Osteoblast (primary cell): ENCODE measurements at places on chromosomes 13 and 19.

DNA sequence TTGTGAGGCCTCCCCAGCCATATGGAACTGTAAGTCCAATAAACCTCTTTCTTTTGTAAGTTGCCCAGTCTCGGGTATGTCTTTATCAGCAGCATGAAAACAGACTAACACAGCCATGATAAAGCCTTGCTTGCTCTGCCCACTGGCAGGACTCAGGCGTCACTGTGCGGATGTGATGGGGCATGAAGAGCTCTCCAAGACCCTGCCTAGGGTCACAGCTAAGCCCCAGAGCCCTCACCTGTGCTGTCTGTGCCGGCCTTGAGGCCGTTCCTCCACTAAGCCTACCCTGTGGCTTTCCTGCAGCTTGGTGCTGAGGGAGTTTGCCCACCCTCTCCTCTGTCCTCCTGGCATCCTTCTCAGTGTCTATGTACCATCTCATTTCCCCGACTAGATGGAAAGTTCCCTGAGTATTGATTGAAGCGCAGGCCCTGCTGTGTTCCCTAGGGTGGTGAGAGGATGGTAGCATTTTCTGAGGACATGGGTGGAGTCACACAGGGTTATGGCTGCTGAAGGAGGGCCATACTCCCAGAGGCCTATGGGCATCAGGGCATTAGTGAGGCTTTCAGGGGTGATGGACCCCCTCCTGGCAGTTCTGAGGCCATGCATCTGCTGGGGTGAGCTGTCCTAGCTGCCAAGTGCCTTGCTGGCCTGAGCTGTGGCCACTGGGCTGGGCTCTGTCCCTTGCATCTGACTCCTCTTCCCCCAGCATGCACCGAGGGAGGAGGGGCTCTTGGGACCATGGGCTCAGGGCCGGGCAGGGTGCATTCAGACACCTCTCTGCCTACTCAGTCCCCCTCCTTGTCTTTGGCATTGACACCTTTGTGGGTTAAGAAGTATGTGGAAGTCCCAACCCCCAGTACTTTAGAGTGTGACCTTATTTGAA, 75.3 kb downstream of the TEX29 start:
- no peak for DNase-seq

- peak; percentile 85 for DNase-seq
Measured at GRCh38 chr19:24086974-24087595, at the start of gene ZNF254. Gene ZNF254 (plus strand): TSS chr19:24087187. CDS start chr19:24087308, 121 bp downstream.

DNA sequence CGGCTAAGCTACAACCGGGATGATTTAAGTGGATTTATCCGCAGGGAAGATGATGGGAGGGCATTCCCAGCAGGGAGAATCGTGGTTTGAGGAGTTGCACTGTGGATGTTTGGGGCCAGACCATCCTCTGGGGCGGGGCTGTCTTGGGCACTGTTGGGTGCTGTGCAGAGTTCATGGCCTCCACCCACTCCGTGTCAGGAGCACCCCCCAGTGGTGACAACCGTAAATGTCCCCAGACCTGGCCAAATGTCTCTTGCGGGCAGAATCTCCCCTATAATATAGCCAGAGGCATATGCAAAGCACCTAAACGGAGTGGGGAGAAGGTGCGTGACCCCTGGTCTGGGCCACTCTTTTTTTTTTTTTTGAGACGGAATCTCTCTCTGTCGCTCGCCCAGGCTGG, 40.2 kb downstream of the SMIM24 start:
- peak; percentile 80 for DNase-seq

DNA sequence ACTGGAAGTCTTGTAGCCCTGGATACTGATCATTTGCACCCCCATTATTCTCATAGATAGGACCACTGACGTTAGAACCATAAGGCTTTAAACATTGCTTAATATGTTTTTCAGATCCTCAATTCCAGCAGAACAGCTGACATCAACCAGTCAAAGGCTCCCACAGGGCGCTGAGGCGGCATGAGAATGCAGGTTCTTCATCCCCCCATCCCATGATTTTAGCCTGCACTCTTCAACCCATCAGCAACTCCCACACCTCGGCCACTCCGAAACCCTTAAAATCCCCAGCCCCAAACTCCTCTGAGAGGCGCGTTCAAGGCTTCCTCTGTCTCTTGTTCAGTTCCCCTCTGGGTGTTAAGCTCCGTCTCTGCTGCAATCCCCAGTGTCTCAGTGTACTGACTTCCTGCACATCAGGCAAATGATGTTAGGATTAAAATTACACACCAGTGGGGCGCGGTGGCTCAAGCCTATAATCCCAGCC, 24.3 kb upstream of the LAMP1 start:
- no peak for DNase-seq

GRCh38 chr13:25180775-25181537, 8.9 kb upstream of the AMER2 start:
- no peak for DNase-seq

DNA sequence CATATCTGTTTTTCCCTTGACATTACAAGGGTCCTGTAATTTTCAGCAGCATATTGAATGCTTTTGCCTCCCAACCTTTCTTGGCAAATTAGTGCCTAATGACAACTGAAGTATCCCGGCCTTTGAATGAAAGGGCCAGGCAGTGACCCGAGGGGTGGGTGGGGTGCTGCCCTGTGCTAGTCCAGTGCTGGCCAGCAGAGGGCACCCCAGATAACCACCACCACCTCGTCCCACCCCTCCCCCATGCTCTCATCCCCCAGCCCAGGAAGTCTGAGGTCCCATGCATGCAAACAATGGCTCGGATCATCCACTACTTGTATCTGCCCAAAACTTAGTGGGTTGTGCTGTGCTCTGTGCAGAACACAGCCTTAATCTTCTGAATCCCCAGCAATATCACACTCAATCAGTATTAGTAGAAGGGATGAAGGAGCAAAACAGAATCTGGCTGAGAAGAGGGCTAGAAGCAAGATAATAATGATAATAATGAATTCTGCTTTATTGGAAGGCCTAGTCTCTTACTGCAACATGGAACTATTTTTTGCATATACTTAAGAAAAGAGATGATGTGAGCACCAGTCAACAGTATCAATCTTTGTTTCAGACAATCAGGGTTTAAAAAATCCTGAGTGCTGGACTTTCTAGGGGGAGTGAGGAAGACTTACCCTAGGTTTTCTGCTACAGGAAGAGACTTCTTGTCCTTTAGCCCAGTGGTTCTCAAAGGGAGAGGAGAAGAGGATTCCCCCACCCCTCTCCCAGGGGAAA, 3.8 kb downstream of the ATP12A start:
- peak; percentile 98 for DNase-seq

- DNase-seq, result peak; percentile 58
Measured at GRCh38 chr19:46579361-46579879, 21.7 kb upstream of the CALM3 start.

DNA sequence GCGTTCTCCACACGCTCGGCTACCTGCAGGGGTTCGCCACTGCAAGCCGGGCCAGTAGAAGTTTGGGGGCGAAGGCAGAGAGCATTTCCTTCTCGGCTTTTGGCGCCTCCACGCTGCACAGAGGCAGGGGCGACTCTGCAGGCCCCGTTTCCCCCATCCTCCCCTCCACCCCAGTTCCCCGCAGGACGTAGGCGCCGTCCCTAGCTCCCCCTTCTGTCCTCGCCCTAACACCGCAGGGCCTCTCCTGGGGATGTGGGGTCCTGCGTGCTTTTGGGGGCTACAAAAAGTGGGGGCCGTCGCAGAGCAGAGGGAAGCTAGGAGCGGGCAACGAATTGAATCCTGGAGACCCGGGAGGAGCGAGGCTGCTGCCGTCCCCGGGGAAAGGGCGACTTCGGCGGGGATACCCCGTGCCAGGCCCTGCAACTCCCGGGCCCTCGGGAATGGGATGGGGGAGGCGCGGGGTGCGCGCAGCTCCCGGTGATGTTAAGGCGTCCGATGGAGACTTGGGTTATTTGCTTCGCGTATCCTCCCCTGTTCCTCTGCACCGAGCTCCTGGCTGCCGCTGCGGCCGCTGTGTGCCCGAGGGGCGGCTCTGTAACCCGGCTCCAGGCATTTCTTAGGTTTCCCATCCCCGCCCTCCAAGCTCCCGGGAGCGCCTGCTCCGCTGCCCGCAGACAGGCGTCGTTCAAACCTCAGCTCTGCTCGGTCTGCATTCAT, 255.9 kb upstream of the SOX21 start:
- DNase-seq, result no peak

- DNase-seq, result peak; percentile 88
Measured at GRCh38 chr13:24254146-24254841, 55.1 kb upstream of the C1QTNF9 start.
